ENCODE measurements at places on chromosomes 7 and 10.
A peak's percentile ranks its signal among the peaks of the same experiment; 100 is the strongest.

- no peak for DNase-seq
Observed at GRCh38 chr10:72821606-72822005, 71.9 kb upstream of the OIT3 start.

DNA sequence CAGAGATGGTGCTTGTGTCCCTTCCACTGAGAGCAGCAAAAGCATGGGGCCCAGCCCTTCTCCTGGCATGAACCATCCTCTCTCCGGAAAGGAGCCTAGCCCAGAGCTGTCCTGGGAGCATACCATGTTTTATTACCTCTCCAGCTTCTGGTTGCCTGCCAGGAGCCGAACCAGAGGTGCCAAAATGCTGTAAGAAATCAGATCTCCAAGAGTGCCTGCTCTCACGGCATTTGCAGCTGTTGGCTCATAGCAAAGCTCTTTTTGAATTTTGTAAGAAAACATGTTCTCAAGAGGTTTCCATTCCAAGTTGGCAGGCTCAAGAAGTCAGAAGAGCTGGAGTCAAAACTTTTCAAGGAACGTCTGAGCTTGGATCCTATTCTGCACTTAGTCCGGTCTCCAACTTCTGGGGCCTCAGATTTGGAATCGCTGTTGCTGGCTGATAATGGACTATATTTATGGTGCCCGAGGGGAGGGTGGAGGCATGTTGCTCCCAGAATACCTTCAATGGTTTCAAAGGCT lies 211.7 kb upstream of the MKI67 start:
- DNase-seq: no peak

DNA sequence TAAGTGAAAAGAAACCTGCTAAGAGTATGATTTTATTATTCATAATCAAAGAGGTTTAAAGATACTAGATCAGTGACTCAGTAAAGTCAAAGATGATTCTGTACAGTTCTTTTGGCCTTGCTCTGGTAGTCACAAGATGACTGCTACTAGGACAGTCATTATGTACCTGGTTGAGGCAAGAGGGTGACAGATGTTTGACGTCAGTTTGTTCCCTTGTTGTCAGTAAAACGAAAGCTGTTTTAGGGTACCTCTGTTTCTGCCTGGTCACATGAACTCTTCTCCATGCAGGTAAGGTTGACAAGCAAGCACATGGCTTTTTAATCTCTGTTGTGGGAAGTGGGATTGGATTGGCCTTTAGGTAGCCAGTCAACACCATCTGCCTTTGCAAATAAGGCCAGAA lies 308.0 kb downstream of the EXOC4 start:
- DNase-seq: no peak

DNA sequence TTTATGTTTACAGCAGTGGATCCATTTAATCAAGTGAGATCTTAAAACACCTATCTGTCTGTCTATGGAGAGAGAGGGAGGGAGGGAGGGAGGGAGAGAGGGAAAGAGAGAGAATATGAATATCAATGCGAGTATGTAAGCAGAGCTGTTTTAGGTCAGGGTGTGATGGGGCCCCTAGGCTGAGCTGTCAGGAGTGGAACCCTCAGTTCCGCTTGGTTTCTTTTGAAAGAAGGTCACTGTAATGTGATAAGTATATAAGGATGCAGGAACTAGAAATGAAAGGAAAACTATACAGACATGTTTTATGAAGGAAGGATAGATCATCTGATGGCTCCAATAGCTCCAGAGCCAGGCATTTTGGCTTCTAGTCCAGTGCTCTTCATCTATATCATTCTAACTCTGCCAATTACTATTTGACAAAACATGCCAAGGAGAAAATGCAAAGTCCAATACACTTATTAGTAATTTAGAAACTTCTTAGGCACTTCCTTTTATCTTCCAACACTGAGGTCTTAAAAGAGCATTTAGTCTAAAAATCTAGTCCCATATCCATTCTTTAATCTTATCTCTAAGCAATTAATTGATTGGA lies 70.3 kb downstream of the NRCAM start:
- DNase-seq: peak; percentile 92

GRCh38 chr10:25441270-25441669 lies 266.5 kb downstream of the GPR158 start:
- no peak for DNase-seq

DNA sequence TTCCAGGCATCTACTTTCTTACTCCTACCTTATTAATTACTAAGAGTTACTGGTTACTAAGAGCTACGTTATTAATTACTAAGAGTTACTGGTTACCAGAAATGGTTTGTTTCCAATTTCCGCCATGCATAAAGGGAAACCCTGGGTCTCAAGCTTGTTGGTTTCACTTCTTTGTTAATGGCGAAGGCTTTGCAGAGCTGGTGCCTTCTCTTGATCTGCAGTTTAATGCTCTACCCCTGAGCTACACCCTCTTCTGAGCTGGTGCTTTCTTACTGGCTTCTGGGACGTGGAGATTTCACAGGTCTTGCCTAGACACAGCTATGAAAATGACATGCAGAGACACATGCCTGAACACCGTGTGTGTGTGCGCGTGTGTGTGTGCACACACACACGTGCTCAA lies 560 bp downstream of the CPA4 start:
- DNase-seq: no peak

DNA sequence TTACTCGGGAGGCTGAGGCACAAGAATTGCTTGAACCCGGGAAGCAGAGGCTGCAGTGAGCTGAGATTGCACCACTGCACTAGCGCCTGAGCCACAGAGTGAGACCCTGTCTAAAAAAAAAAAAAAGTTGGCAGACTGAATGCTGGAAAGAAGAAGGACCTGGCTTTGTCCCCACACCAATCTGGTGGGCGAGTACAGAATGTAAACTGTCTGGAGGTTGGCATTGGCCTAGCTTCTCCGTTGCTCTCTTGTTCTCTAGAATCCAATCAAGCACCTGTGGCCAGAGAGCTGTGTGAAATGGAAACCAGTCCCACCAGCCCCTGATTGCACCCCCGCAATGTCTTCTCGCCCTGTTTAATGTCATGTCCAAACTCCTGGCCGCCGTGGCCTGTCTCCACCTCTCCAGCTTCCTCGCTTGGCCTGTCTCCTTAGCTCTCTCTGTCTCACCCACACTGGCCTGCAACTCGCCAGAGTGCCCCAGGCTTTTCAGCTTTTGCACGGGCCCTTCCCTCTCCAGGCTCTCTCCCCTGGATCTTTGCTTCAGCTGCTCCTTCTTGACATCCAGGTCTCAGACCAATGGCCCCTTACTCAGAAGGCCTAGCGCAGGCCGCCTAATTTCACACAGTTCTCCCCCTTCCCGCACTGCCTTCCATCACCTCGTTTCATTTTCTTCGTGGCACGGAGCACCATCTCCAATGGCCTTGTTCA lies 670 bp upstream of the AGK start:
- no peak for DNase-seq

GRCh38 chr7:151340794-151341356 lies 737 bp upstream of the NUB1 start:
- no peak for DNase-seq

GRCh38 chr10:33070101-33070500 lies 112.1 kb upstream of the ITGB1 start:
- no peak for DNase-seq

DNA sequence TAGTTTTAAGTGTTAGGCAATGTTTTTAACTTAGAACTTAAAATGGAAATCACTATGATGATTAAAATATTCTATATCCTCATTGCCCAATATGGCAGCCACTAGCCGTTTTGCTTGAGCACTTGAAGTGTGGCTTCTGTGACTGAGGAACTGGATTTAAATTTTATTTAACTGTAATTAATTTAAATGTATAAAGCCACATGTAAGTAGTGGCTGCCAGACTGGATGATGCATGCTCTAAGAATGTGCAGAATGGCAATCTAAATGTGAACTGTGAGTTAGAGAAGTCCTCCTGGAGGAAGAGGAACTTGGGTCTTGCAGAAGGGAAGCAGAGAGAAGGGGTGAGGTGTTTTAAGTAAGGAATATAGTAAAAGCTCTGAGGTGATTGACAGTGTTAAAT lies 451.4 kb downstream of the SUGCT start:
- DNase-seq: no peak

GRCh38 chr7:91557789-91558404 lies 293.7 kb downstream of the FZD1 start:
- no peak for DNase-seq

GRCh38 chr10:26410356-26410755 lies 27.8 kb upstream of the APBB1IP start:
- DNase-seq: no peak

DNA sequence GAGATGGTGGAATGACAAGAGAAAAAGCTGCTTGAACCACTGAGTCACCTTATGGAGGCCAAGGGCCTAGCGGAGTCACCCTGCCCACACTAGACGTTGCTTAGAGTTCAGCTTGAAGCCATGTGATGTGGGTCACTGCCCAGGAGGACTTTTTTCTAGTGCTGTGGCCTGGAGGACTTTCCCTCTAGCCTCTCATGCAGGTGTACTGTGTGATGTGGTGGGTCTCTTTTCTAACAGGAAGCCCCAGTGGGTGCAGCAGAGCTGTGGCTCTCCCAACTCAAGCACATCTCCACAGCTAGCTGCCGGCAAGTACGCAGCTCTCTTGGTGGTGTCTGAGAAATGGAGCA lies 13.6 kb downstream of the POR start:
- no peak for DNase-seq

DNA sequence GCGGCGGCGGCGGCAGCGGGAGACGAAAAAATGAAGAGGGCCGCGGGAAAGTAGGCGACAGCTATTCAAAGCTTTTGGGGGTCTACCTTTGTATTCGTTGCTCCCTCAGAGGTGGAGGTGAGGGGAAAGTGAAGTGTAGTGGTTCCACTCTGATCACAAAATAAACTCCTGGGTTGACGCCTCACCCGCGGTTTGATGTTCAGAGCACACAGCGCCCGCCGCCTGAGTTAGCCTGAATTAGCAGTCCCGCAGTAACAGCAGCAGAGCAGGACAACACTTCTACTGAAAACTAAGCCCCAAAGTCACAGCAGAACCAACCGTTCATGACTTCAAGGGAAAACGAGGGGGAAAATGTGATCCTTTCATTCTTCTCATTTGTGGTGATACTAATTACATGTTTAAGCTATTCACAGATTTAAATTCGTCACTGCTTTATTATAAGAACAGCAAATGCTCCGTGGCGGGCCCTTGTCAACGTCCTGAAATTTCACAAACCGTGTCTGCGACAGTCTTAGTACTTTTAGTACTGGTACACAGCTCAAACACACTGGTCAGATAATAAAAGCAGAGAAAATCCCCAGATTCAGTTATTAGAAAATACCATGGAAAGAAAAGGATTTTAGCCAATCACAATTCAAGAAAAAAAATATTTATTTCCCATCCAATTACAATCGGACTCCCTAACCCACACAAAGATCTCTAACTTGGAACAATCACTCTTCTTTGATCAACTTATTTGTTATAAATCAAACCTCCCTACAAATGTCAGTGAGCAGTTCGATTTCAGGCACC lies 563 bp upstream of the JMJD1C start:
- no peak for DNase-seq

GRCh38 chr10:35784751-35785150 lies 142.7 kb upstream of the FZD8 start:
- DNase-seq: no peak

DNA sequence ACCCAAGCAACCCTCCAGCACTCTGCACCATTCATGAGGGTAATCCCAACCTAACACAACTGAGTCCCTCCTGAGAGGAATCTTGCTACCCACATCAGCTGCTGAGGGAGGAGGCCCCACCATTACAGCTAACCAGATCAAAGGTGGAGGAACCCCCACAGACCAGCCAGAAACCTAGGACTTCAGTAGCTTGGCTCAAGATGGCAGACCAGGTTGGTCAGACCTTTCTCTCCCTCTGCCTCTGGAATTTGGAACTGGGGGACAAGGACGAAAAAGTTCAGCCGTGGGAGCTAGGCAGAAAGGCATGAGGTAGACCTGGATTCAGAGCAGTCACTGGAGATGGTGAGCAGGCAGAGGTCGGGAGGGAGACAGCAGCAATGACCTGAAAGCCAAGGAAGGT lies 101.3 kb upstream of the CACUL1 start:
- no peak for DNase-seq

GRCh38 chr7:7702826-7703225 lies 15.6 kb downstream of the RPA3 start:
- no peak for DNase-seq

DNA sequence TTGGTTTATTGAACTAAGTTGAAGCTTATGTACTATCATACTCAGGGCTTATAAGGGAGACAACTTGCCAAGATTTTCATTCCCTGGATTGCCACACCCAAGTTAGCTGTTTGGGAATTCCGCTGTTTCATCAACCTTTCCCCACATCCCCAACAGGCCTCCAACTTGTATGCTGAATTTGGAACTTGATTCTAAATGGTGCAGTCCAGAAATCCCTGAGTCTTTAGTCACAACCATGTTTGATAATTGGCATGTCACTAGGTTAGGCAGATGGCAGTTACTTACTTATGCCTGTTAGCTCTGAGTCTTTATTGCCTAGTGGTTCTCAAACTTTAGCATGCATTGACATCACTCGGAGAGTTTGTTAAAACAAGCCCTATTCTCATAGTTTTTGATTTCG lies 135.4 kb upstream of the PRPS1L1 start:
- no peak for DNase-seq

DNA sequence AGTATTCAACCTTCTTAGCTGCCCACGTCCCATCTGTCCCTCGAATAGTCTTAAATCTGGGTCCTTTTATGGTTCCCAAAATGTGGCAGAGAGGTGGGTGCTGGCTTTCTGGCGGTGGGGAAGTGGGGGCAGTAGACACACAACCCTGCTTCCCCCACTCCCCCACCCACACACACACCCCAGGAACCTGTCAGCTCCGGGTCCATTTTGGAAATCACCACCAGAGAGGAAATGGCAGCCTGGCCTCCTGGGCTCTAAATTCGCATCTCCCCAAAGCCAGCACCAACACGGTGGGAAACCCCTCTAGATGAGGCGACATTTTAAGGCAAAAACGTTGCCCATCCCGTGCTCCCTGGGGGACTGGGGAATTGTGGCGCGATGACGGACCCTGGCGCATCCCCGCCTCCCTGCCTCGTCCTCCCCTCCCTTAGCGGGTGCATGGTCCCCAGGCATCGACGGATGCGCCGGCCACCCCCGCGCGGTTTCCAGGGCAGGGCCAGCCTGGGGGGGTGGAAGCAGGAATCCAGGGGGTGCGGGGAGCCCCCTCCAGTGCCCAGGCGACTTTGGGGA lies 702 bp downstream of the TMEM130 start:
- DNase-seq: no peak

DNA sequence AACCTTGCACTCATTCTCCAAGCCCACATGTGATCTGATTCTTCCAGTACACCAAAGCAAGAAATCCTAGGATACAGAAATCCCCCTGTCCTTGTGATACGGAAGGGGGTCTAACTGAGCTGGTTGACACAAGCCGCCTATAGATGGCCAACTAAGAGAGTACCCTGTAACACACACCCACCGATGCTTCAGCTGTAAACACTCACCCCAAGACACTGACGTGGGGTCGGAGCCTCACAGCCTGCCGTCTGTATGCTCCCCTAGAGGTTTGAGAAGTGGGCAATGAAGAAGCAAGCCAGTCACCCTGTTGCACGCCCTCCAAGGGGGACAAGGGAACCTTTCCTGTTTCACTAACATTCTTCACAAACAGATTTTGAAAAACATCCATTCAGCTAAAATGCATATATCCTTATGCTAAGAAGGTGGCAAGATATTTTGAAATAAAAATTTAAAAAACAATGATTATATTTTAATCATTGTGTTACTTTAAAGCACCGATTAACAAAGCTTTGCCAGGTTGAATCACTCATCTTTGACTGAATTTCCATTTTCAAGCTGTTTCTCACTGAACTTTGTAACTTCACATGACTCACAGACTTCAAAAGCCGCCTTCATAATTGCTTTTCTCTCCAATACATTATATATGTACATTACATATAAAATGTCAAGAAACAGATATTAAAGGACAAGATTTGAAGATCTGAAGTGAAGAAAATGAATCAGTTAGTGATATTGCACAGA lies 329.3 kb downstream of the ARL4A start:
- DNase-seq: no peak

Data from NCI-H187 treated with DMSO at 0.1 percent for 48 hours (cell line).